Vagina (tissue), 2 donors: ENCODE measurements at places on chromosomes 4 and X.

DNA sequence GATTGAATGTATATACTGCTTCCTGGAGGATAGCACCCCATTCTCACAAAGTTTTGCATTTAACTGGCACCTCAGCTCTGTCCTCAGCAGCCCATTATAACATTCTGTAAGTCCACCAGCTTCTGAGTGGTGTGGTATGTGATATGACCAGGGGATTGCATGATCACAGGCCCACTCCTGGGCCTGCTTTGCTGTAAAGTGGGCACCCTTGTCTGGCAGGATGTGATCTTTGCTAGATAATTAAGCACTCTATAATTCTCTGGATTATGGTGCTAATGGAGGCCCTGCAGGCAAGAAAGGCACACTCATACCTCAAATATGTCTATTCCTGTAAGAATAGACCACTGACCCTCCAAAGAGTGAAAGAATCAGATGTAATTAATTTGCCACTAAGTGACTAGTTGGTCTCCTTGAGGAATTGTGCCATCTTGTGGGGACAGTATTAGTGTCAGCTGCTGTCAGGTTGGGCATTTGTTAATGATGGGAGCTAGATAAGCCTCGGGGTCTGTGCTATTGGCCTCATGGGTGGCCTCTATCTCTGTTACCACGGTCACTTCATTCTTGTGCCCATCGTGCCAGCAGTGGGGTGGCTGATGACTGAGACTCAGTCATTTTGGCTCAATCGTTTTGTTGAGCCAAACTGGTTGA lies 2.2 kb upstream of the CFI start:
- DNase-seq, result no peak

DNA sequence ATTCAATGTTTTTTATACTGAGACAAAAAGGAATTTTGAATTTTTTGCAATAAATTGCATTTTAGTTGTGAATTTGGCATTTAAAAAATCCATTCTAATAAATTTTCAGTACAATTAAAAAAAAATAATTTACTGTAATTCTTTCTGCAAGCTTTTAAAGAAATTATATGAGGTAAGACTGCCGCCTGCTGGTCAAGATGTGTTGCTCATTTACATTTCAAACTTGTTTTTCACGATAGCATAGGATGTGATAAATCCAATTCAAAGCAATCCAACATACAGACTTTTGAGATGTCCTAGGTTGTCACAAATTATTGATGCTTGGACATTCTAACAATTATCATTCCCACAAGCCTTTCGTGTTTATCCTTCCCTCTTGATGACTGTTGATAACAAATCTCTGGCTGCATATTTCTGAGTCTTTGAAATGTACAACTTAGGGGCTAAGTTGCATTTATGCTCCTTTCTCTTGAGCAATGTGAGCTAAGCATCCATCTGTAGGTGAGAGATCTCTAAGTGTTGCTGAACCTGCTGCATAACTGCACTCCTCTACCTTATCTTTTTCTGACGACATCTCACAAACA lies 21.7 kb upstream of the MFAP3L start:
- DNase-seq, result no peak

DNA sequence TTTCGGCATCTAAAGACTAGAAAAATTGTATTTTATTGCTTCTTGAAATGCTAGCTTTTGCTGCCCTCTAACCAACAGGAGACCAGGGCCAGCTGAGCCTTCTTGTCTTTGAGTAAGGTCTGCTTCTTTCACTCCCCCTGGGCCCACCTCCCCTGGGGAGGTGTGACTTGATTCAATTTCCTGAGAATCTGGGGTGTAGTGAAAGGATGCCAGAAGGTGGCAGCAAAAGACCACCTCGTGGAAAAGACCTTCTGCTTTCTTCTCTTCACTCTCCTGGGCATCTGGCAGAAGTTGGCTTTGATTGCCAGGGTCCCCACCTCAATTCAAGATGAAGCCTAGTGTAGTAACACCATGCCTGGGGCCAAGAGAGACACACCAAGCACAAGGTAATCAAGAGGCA lies 96.5 kb upstream of the MAOA start:
- no peak for DNase-seq

DNA sequence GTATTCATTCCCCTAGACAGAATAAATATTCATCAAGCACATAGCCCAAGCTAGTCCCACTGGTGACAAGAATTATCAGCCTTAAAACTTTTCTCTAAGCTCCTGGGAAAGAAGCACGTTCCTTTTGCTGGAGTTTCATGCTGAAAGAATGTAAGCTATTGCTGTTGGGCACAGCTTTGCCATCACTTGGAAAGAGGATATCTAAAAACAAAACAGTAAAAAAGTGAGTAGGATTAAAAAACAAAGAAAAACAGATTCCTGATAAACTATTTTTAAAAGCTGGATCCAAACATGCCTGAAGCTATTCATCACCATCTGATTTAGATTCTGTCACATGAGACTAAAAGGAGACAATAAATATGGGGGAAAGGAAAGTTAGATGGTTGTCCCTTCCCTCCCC lies 176.8 kb downstream of the SCFD2 start:
- DNase-seq, result no peak

- DNase-seq, result no peak
Measured at GRCh38 chrX:9355739-9356138, 109.1 kb upstream of the TBL1X start.

GRCh38 chrX:132740316-132741123 lies 217.9 kb downstream of the HS6ST2 start:
- DNase-seq, result no peak

GRCh38 chr4:42280327-42281095 lies 116.8 kb upstream of the SHISA3 start:
- no peak for DNase-seq

DNA sequence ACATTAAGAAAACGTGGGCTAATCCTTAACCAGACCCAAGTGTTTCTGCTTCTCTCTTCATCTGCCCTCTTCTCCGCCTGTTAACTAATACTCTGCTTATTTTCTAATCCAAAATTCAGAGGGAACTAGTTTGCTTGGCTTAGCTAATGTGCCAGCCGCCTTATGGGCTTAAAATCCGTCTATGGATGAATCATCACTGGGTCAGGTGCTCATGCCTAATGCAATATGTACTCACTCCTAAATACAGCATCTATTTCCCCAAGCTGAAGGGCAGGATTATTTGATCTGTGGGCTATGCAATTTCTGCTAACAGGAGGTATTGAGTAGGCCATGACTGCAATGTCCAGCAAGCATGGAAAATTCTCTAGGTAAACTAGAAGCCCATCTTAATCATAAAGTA lies 12.4 kb downstream of the DYNLT3 start:
- DNase-seq, result no peak

DNA sequence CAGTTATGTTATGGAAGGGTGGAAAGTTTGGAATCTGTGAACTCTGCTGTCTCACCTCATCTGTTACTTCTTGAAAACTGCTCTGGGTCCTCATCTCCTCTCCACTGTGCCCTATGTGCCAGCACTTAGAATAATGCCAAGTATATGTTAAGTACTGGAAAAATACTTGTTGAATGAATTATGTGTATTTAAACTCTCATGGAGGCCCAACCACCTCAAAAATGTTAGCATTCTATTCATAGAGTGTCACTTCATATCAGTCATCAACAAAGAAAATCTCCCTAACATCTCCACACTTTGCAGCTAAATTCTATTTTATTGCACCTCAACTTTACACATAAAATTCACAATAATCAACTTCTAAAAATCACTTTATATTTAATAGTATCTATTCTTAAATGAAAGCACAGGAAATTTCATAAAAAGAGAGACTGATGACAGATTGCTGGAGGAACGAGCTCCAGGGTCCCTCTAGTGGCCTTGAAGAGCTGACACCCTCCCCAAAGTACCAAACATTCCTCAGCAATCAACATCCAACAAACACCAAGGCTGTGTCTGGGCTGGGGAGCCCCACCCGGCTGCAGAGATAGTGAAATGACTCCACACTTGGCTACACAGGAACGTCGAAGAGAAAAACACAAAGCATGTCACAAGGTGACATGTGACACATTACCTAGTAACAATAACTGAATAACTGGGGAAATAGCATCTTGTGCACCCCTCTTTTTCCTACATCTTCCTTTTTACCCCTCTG lies 45.8 kb downstream of the SLC39A8 start:
- no peak for DNase-seq

GRCh38 chr4:116752027-116752426 lies 333.3 kb downstream of the TRAM1L1 start:
- DNase-seq, result no peak

DNA sequence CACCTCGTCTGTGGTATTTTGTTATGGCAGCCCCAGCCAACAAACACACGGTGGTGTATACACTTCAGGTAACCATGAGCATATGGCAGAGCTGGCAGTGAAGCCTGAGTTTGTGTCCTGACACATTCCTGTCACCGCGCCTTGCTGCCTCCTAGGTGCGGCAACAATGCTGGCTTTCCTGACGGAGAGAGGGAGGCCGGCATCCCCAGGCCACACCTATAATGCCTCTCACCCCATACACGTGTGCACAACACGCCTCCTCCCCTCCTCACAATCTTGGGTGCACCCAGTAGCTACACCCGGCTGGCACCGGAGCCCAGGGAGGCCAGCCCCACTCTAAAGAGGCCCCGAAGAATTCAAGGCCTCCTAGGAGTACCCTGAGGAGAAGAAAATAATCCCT lies 158.5 kb downstream of the NSUN7 start:
- no peak for DNase-seq

GRCh38 chr4:76212851-76213414 lies 691 bp downstream of the SCARB2 start:
- no peak for DNase-seq

DNA sequence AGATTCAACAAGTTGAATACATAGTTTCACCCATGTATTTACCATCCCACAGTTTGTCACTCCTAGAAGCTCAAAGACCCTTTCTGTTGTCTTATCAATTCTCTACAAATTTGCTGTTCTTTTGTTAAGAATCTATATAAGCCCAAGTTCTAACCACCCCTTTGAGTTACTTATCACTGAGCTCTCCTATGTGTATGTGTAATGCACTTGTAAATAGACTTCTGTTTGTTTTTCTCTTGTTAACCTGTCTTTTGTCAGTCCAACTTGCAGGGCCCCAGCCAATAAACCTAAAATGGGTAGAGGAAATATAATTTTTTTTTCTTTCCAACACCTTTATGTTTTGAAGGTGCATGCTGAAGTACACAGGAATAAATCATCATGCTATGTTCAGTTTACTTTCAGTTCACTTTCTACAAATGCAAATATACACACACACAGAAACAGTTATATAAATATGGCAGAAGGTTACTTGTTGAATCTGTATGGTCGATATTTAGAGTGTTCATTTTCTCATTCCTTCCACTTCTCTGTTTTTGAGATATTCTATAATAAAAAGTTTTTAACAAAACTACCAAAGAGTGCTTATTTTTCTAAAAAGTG lies 22.3 kb upstream of the CLOCK start:
- DNase-seq, result no peak

- no peak for DNase-seq
Measured at GRCh38 chrX:21656587-21657317, 1.4 kb downstream of the KLHL34 start.

DNA sequence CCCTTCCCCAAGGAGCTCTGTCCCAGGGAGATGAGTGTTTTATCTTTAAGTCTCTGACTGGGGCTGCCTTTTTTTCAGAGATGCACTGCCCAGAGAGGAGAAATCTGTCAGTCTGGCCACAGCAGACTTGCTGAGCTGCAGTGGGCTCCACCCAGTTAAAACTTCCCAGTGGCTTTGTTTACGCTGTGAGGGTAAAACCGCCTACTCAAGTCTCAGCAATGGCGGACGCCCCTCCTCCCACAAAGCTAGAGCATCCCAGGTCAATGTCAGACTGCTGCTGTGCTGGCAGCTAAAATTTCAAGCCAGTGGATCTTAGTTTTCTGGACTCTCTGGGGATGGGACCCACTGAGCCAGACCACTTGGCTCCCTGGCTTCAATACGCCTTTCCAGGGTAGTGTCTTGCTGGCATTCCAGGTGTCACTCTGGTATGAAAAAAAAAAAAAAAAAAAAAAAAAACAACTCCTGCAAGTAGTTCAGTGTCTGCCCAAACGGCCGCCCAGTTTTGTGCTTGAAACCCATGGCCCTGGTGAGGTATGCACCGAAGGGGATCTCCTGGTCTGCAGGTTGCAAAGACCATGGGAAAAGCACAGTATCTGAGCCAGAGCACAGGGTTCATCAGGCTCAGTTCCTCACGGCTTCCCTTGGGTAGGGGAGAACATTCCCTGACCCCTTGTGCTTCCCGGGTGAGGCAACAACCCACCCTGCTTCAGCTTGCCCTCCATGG lies 1616.1 kb upstream of the ADGRL3 start:
- no peak for DNase-seq

DNA sequence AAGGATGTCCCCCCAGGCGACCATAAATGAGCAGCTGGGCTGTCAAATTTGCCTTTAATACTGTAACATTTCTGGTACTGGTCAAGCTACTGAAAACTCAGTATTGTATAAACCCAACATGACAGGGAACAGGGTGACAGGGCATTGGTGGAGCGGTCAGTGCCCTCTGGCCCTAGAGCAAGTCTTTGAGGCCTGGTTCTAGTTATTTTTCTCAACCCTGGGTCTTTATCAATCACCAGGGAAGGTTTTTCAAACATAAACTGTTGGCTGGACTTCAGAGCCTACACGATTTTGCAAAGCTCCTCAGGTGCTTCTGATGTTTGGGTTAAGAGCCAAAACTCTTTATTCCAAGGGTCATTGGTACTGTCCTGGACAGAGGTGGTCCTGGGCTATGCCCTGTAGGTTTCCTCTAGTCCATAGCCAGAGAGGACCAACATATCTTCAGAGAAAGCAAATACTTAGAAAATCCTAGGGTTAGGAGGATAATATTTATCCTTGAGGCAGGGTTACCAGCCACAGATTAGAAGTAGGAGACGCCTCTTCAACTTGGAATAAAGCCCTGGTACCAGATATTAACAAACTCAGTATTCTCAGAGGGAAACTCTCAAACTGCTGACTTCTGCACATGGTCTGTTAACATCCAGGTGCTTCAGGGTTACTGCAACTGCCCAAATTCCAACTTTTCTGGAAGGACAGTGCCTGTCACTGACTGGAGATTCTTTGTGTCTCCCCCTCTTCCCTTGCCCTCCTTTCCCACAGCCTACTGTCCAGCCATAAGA lies 26.7 kb upstream of the ADH7 start:
- DNase-seq, result no peak

DNA sequence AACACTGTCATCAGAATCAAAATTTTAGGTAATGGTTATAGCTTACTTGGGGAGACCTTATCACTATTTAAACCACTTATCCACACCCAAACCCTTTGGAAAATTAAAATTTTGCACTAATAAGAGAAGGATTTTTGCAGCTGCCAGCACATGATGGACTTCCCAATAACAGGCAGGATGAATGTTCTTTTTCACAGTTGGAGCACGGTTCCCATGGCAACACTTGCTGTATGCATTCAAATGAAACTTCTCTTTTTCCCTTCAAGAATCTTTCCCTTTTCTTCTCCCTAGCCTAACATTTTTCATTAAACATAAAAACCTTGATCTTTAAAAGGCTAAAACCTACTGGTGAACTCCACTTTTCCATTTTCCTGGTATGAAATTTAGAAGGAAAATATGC lies 768.2 kb downstream of the KCTD8 start:
- DNase-seq, result no peak
